Stimulated activated naive CD8-positive, alpha-beta T cell treated with anti-CD3 and anti-CD28 coated beads, Interleukin-15, Interleukin-2, amounts not matched to agents 100 U/mL and 50 U/mL, for 24 hours (primary cell): ENCODE measurements at places on chromosomes 1 and 21.
A peak's percentile ranks its signal among the peaks of the same experiment; 100 is the strongest.

DNA sequence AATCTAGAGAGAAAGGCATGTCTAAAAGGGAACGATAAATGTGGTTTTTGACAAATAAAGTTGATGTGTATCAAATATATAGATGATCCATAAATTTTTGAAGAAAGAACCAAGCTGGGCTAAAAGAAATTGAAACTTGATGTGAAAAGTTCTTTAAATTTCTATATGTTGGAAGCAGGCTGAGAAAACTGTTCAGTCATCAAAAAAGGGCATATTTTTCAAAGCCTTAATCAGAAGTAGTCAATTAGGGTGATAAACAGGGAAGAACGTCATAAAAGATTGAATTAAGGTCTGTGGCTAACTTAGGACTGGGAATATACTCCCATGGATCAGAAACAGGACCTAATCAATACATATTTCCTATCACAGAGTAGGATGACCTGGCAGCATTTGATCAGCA is 211.4 kb upstream of the ZRANB2 start:
- DNase-seq, result no peak

DNA sequence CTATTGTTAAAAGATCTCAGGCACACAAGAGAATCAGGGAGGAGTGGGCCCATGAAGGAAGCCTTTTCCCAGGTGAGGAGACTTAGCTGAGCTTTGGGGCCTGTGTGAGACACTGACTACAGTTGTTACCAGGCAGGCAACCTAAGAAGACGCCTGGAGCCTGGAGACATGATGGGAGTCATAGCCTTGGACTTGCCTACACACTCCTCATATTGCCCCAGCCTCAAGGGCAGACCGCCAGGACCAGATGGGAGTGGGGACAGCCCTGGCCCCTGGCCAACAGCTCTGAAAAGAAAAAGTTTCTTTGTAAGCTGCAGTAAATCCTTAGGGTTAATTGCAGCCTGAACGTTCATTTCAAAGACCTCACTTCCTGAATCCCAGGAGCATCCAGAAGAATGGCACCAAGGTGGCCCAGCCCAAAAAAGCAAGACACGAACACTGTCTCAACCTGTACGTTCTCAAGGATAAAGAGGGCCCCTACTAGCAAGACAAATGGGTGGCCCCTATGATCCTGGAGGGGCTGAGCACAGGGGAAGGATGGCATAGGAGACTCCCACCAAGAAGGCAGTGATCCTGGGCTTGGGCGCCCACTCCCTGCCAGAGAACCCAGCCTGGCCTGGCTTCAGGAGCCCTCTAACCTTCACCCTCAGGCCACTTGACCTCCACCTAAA is 33.2 kb upstream of the BTG2 start:
- no peak for DNase-seq

DNA sequence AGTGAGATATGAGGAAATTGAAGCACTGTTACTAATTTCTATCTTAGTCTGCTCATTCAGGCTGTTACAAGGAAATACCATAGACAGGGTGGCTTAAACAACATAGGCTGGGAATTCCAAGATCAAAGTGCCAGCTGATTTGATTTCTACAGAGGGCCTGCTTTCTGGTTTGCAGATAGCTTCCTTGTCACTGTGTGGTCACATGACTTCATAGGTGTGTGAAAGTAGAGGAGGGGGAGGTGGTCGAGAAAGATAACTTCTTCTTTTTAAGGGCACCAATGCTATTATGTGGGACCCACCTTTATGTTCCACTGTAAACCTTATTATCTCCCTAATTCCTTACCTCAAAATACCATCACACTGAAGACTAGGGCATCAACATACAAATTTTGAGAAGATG is 6.4 kb upstream of the BRINP3 start:
- no peak for DNase-seq

- DNase-seq, result peak; percentile 39
These were observed 20.7 kb downstream of the MIS18A start for GRCh38 chr21:32257962-32258785.

GRCh38 chr1:152067150-152067549 is 21.7 kb downstream of the TCHHL1 start:
- DNase-seq, result no peak

DNA sequence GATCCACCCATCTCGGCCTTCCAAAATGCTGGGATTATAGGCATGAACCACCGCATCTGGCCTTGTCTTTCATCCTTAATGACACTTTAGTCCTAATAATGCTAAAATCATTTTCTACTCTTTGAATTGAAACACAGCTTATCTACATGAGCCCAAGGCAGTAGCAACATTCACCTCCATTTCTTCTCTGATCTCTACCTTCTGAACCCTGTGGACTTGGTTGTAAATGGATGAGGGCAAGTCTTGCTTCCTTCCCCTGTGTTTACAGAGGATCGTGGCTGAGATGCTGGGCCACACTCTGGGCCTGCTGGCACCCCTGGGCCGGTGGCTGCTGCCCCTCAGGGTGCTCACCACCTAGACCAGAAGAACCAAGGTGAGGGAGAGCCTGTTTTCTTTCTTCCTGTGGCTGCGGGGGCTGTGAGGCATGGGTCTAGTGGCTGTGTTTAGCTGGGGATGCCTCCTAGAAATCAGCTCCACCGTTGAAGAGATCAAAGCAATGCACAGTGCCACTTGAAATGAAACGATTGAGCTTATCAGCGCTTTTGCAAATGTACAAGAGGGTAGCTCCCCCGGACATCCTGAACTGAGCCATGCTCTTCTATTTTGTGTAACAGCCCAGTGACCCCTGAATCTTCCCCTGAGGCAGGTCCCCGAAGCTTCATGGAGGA is 32.2 kb upstream of the LGALS8 start:
- DNase-seq, result no peak

DNA sequence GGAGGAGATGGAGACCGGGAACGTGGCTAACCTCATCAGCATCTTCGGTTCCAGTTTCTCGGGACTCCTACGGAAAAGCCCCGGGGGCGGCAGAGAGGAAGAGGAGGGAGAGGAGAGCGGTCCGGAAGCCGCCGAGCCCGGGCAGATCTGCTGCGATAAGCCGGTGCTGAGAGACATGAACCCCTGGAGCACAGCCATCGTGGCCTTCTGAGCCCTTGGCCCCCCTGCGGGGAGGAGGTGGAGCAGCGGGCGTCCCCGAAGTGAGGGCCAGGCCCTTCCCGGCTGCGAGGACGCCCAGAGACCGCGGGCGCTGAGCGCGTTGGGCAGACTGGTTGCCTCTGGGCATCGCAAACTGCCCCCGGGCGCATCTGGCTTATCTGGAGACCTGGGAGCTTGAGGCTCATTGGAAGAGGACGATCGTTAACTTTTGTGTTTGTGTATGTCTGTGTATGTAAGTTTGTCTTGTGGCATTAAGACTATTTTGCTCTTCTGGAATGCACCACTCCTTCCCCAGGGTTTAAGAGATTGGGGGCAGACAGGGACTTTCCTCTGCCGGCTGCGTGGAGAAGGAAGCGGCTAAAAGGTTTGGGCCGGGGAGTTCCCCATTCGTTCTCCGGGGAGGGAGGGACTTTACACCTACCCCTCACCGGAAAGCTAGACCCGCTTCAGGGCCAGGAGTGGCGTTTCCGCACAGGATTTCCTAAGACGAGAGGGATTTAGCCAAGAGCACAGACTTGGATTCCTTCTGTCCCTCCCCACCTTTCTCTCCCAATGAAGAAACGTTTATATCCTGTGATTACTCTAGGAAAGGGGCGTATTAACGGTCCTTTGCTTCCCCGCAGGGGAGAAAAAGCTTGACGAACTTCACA is 1.4 kb downstream of the IER5 start:
- DNase-seq, result peak; percentile 81

- peak; percentile 11 for DNase-seq
These were observed 119.7 kb upstream of the LMO4 start for GRCh38 chr1:87208931-87209330.

- no peak for DNase-seq
These were observed 3.0 kb upstream of the LACTBL1 start for GRCh38 chr1:22975694-22976093.

DNA sequence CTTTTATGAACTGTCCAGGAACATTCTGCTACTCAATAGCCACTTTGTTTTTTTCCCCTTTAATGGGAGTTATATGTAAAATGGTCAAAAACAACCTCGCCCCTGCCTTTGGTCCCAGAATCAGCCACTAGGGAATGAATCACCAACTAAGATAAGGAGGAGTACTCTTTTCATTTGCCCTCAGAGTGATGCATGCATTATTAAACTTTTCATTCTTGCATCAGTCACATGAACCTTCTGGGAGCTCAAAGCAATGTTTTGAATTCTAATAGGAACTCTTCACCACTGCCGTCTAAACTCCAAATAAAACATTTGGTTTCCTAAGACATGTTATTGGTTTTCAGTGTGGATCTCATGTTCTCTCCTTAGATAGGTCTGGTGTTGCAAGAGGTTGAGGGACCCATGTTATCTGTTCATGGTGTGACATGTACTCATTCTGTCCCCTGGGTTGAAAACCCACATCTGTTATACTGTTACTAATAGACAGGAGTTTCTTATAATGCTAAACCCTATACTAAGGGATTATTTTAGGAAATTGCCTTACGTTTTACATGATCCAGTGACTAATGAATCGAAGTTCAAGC is 17.8 kb upstream of the HSD17B7 start:
- DNase-seq, result no peak
